IMR-90 (cell line): ENCODE measurements at places on chromosomes 1 and 21. TPM values are rescaled to one million over a fixed set of nuclear protein-coding genes. Genes with fewer than 3 reads are reported as not detected.

Gene VHLL
- total RNA-seq: 0.28 TPM in 1 of 2 replicates, not detected in the other

Gene THRAP3
- total RNA-seq: 66.5 and 73.9 TPM in 2 replicates

Gene GNG4
- total RNA-seq: 0.18 and 0.28 TPM in 2 replicates

Gene CFAP126
- not detected in 2 replicates for total RNA-seq

Gene MAP1LC3C
- under 0.01 TPM in 1 of 2 replicates, not detected in the other for total RNA-seq
